Stimulated activated CD8-positive, alpha-beta memory T cell treated with anti-CD3 and anti-CD28 coated beads, Interleukin-4, amount 100 ng/mL, for 4 hours (primary cell): ENCODE measurements at places on chromosomes 1 and 21.

DNA sequence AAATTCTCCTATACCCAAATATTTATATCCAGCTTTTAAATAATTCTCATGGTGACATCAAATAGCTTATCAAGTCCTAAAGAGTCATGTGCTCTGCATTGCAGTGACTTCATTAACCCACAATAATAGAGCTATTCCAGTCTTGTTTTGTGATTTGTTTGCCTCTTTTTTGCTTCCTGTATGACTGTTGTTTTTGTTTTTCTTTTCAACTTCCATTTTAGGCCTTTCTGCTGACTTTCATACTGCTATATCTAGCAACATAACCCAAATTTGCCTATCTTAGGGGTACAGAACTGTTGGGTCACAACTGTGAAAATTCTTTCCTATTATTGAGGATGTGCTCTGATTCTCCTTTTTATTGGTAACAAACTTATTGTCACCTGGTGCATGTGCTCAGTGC lies 30.3 kb downstream of the SPATA17 start:
- DNase-seq = no peak

DNA sequence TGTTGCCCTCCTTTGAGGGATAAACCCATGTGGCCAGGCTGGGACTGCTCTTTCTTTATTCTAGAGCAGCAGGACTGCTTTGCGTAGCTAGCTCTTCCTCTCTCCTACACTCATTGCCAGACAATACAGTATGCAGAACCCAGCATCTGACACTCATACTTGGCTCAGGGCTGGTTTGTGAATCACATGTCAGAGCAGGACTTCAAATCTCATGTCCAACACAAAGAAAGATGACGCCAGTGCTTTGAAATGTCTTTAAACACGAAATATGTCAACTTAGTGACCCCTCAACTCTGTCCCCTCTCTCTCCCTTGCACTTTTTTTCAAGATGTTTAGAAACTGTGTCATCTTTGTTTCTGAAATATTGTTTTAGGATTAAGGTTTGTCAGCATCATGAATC lies 135.0 kb downstream of the TGFB2 start:
- no peak for DNase-seq

DNA sequence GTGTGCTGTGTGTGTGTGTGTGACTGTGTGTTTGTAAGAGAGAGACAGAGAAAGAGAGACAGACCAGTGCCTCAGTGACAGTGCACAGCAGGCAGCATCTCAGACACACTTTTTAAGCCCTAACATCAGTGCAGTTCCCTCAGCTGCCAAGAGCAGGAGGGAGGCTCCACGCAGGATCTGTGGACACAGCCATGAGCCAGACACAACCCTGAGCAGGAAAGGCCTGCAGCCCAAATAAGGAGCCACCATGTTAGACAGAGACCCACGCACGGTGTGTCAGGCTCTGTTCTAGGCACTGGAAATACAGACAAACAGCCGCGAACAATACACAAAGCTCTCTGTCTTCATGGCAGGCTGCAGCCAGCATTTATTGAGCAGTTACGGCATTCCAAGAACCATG lies 445.5 kb downstream of the MATN1 start:
- DNase-seq = no peak

GRCh38 chr21:28269173-28269572 lies 723.5 kb downstream of the LTN1 start:
- no peak for DNase-seq
